ENCODE measurements at places on chromosomes 1 and 21. TPM values are rescaled to one million over a fixed set of nuclear protein-coding genes. Genes with fewer than 3 reads are reported as not detected.

HTR6 gene
- not detected for total RNA-seq

- no peaks in the 10 kb centered on the region for H3K36me3 ChIP-seq
- no peak overlapping the region for H3K4me3 ChIP-seq
- no peaks in the 10 kb centered on the region for H3K27me3 ChIP-seq
- no peak for DNase-seq
- H3K4me1 ChIP-seq = peaks cover 7% of the 10 kb centered on the region
- H3K27ac ChIP-seq = peak overlapping the region; percentile 88
Measured at GRCh38 chr1:40983286-40983685, 3.8 kb downstream of the CTPS1 start.

- H3K27ac ChIP-seq = no peak overlapping the region
- no peaks in the 10 kb centered on the region for H3K36me3 ChIP-seq
- H3K27me3 ChIP-seq = no peaks in the 10 kb centered on the region
- no peak overlapping the region for H3K4me3 ChIP-seq
- H3K4me1 ChIP-seq = no peaks in the 10 kb centered on the region
Measured at GRCh38 chr1:243946253-243946652, 96.2 kb upstream of the AKT3 start.

- no peaks in the 10 kb centered on the region for H3K36me3 ChIP-seq
- DNase-seq = no peak
- H3K4me3 ChIP-seq = no peak overlapping the region
- no peak overlapping the region for H3K27ac ChIP-seq
- peaks cover 5% of the 10 kb centered on the region for H3K4me1 ChIP-seq
- H3K27me3 ChIP-seq = no peaks in the 10 kb centered on the region
Measured at GRCh38 chr21:15749082-15749860, 19.5 kb downstream of the USP25 start.

GRCh38 chr1:206457408-206458120 lies 12.7 kb upstream of the IKBKE start:
- H3K27me3 ChIP-seq = no peaks in the 10 kb centered on the region
- no peak for DNase-seq
- no peak overlapping the region for H3K27ac ChIP-seq
- H3K36me3 ChIP-seq = no peaks in the 10 kb centered on the region

C1QC gene
- 203 TPM for total RNA-seq

DNA sequence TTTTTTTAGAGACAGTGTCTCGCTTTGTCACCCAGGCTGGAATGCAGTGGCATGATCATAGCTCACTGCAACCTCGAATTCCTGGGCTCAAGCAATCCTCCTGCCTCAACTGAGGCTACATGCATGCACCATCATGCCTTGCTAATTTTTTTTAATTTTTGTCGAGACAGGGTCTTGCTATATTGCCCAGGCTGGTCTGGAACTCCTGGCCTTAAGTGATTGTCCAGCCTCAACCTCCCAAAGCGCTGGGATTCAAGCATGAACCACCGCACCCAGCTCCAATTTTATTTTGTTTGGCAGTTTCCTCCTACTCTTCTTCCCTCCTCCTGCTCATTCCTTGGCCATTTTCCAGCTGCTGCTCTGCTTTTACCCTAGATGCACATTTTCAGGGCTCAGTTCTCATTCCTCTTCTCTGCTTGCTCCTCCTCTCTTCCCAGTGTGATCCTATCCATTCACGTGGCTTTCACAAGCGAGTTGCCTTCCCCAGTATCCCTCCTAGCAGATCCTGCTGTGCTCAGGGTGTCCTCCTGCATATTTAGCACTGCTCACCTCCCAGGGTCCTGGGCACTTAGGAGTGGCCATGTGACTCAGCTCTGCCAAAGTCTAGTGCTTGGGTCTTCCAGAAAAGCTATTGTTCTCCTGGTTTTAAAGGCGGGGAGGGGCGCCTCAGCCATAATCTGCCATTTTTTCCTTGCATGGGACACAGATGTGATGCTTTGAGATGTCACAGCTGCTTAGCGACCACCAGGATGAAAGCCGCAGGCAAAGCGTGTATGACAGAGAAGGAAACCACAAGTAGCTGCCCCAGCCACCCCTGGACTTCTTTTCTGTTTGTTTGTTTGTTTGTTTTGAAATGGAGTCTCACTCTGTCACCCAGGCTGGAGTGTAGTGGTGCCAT lies 33.7 kb downstream of the PSEN2 start:
- no peaks in the 10 kb centered on the region for H3K4me1 ChIP-seq
- no peaks in the 10 kb centered on the region for H3K36me3 ChIP-seq
- DNase-seq = no peak
- H3K27me3 ChIP-seq = no peaks in the 10 kb centered on the region
- H3K4me3 ChIP-seq = no peak overlapping the region

- H3K27me3 ChIP-seq = no peaks in the 10 kb centered on the region
- no peak for DNase-seq
- no peak overlapping the region for H3K27ac ChIP-seq
- no peaks in the 10 kb centered on the region for H3K36me3 ChIP-seq
- peak overlapping the region; percentile 59 for H3K4me3 ChIP-seq
Measured at GRCh38 chr1:91499904-91500755, 521 bp upstream of the CDC7 start.

Measured in aorta (tissue), 5 donors.